ENCODE measurements at places on chromosomes 13 and 19. TPM values are rescaled to one million over a fixed set of nuclear protein-coding genes. Genes with fewer than 3 reads are reported as not detected.

The SGCG gene
- 6.4 TPM for polyA plus RNA-seq

The LYL1 gene
- 3.5 TPM for polyA plus RNA-seq

The RFPL4AL1 gene
- 0.20 TPM for polyA plus RNA-seq

The LRG1 gene
- 0.89 TPM for polyA plus RNA-seq

The FXYD7 gene
- polyA plus RNA-seq: 0.82 TPM

The IL17D gene
- 11.5 TPM for polyA plus RNA-seq

The MBD3L2 gene
- polyA plus RNA-seq: not detected

The ATP1A3 gene
- polyA plus RNA-seq: 0.60 TPM

The MUC16 gene
- 0.17 TPM for polyA plus RNA-seq

The SERP2 gene
- 9.2 TPM for polyA plus RNA-seq

The ZNF600 gene
- 10.3 TPM for polyA plus RNA-seq

The SHISA2 gene
- 67.1 TPM for polyA plus RNA-seq

The ZNF446 gene
- 13.8 TPM for polyA plus RNA-seq
